T-helper 17 cell (primary cell): ENCODE measurements at places on chromosomes 5 and 9.

GRCh38 chr9:129081388-129081904 is 535 bp downstream of the DOLPP1 start:
- DNase-seq = no peak

- DNase-seq = no peak
Observed at GRCh38 chr5:149117970-149118369, 23.3 kb upstream of the ABLIM3 start.

GRCh38 chr9:18438951-18439350 is 35.0 kb upstream of the ADAMTSL1 start:
- DNase-seq = no peak

DNA sequence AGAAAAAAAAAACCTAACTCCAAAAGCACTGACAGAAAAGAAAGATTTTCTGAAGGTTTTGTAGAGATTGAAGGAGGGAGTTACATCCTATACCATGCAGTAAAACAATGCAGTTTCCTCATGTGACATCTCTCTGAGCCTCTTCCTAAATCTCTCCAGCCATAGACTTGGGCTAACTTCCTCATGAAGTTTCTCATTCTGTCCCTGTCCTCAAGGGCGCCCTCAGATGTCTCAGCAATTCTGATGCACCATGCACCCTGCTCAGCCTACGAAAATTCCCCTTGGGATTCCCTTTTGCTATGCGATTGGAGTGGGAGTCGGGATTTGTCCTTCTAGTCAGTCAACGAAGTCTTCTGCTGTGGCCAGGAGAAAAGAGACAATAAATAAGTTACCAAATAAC is 68.9 kb downstream of the FAT2 start:
- no peak for DNase-seq

- no peak for DNase-seq
Observed at GRCh38 chr5:6419340-6419852, 29.3 kb upstream of the UBE2QL1 start.

- DNase-seq = no peak
Observed at GRCh38 chr5:108523360-108523759, 141.5 kb upstream of the FBXL17 start.

GRCh38 chr5:51829691-51830090 is 446.4 kb downstream of the ISL1 start:
- no peak for DNase-seq

GRCh38 chr5:167819406-167819805 is 472.0 kb upstream of the WWC1 start:
- DNase-seq = no peak

DNA sequence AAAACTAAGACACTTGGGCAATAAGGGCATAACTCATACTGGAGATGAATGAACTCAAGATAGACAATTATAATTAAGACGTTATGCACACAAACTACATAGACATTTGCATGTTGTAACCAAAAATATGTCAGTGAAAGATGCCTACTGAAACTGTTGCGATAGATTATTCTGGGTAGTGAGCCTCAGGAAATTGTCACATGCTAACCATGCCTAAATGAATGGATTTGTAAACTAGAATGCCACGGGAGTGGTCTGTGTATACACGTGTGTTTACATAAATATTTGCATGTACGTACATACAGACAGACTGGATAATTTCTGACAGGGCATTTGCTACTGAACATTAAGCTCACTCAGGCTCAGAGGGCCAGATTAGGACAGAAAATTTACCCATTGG is 1.2 kb downstream of the NIPSNAP3B start:
- DNase-seq = no peak

DNA sequence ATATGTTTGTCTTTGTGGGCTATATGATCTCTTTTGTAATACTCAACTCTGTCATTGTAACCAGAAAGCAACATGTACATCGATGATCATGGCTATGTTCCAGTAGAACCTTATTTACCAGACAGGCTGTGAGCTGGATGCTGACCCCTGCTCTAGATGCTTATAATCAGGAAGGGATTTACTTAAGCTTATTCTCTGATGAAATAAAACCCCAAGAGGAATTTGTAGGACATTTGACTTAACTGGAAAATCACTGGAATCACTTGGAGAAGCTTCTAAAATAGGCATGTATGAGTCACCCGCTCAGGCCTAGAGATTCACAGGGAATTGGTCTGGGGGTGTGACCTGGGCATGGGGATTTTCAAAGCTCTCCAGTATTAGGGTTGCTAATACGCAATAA is 285.8 kb upstream of the ZNF608 start:
- no peak for DNase-seq

GRCh38 chr9:93114169-93114983 is 18.4 kb downstream of the CARD19 start:
- DNase-seq = peak; percentile 7

- no peak for DNase-seq
Observed at GRCh38 chr5:36236801-36237200, 4.9 kb downstream of the NADK2 start.

GRCh38 chr5:90897618-90898017 is 339.0 kb downstream of the ADGRV1 start:
- no peak for DNase-seq

DNA sequence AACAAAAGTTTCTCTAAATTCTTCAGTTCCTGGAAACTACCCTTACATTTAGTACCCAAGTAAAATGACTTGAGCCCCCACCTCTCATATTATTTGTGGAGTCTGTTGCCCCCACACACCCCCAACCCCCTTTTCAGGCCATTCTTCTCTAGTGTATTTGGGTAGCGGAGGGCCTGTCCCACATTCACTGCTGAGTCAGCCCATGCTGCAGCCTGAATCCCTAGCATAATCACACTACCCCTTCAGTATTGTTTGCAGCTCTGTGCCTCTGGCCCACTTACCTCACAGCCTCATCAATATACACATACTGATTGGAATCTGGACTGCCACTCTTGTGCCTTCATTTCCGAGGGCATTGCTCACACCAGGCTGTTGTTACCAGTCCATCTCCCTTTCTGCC is 26.8 kb downstream of the RGS7BP start:
- no peak for DNase-seq

- no peak for DNase-seq
Observed at GRCh38 chr9:81472701-81473100, 216.6 kb downstream of the TLE1 start.

- no peak for DNase-seq
Observed at GRCh38 chr5:130289132-130290088, 385.1 kb downstream of the CHSY3 start.

GRCh38 chr9:122464633-122465567 is 12.8 kb downstream of the OR1J1 start:
- DNase-seq = peak; percentile 36

DNA sequence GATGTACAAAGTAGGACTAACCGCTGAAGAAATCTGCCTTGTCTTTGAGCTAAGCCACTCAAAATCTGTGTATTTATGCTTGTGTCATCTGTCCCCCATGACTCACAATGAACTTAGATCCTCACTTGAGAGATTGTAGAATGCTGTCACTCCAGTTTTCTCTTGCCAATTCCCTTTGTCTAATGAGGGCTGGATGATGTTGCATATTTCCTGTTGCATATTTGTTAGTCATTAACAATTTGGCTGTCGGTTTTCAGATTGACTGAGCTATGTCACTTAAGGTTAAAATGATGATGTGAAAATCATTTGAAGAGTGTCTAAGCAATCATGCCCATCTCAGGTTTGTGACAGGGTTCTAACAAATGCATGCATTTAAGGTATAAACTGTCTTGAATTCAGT is 481.7 kb downstream of the CDH10 start:
- no peak for DNase-seq

GRCh38 chr9:27549196-27549755 is 19.7 kb upstream of the MOB3B start:
- no peak for DNase-seq

DNA sequence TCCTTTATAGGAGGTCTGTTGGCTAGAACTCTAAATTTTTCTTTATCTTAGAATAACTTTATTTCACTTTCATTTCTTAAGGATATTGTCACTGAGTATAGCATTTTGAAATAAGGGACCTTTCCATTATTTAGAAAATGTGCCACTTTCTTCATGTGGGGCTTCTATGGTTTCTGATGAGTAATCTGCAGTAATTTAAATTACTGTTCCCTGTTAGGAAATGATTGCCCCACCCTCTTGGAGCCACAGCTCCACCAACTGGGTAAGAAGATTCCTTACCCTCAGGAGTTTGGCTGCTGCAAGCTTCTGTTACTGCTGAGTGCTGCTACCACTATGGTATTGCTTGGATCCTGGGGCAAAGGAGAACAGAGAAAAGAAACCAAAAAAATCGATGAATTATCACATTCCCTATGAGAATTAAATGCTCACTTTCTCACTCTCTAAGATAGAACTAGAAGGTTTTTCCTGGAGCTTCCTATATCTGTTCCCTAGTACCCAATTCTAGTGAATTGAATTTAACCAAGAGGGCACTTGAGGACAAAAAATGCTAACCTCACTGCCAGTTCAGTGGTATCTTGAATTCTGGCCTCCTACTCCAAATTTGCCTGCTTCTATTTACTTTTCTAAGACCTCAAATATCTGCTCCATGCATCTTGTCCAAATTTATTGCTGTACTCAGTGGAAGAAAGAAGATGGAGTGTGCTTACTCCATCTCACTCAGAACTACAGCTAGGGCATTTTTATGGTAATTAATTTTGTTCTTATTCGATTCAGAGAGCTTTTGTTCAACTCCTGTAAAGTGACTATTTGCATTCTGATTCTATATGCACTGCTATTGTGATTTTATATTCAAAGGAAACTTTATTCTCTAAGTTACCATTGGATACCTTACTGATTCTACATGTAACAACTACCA is 2111.3 kb downstream of the MAT2B start:
- no peak for DNase-seq

DNA sequence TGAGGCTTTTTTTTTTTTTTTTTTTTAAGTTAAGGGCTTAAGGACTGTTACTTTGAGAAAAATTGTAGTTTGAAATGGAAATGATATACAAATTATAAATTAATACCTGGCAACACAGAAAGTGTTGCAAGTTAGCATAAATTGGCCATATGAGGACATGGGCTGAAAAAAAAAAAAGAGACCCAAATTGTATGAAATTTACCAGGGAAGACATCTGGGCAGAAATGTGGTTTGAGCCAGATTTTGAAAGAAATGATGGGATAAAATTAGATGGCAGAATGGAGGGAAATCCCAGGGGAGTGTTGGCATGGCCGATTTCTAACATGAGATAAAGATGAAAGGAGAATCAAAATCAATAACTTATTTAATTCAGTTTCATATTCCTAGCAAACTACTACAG is 472.1 kb downstream of the CTNND2 start:
- no peak for DNase-seq

- no peak for DNase-seq
Observed at GRCh38 chr9:123637606-123637944, 281.6 kb downstream of the CRB2 start.

DNA sequence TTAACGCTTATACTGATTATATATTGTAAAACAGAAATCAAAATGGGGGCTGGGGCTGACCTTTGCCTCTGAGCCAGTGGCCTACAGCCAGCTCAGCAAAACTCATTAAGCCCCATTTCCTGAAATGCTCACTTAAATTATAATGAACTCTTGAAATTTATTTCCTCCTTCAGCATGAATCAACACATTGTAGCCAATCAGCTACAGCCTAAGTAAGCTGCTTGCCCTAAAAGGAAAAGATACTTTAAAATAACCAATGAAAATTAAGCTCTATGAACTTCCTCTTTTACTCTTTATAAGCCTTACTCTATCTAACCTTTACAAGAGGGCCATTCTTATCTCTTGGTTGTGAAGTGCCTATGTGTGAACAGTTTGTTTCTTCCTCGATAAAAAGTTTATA is 33.5 kb upstream of the SUB1 start:
- no peak for DNase-seq

- no peak for DNase-seq
Observed at GRCh38 chr5:173920866-173921555, 32.9 kb downstream of the CPEB4 start.

GRCh38 chr9:105280691-105281090 is 36.2 kb downstream of the SLC44A1 start:
- no peak for DNase-seq

GRCh38 chr5:144463481-144464223 is 293.0 kb downstream of the KCTD16 start:
- no peak for DNase-seq

DNA sequence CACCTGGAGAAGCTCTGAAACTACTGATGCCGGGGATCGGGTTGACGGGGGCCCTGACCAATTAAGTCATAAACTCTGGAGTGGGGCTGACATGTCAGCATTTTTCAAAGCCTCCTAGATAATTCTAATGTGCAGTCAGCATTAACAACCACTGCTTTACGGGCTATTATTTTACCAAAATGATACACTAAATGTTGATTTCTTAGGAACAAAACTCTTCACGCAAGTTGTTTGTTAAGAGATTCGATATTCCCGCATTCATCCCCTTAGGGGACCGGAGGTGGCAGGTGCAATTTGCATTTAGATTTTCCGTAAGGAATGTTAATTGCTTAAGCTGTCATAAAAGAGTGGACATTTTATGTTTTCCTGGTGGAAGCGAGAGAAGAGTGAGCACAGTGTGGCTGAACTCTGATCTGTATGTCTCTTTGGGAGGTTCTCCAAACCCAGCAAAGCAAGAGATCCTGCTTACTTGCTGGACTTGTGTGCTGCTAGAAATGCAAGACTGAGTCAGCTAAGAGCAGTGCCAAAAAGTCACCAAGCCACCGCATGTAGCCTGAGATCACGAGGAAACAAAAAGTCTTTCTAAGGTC is 77.6 kb downstream of the UGCG start:
- DNase-seq = no peak

- DNase-seq = no peak
Observed at GRCh38 chr5:10653043-10653442, 89.2 kb downstream of the ANKRD33B start.

DNA sequence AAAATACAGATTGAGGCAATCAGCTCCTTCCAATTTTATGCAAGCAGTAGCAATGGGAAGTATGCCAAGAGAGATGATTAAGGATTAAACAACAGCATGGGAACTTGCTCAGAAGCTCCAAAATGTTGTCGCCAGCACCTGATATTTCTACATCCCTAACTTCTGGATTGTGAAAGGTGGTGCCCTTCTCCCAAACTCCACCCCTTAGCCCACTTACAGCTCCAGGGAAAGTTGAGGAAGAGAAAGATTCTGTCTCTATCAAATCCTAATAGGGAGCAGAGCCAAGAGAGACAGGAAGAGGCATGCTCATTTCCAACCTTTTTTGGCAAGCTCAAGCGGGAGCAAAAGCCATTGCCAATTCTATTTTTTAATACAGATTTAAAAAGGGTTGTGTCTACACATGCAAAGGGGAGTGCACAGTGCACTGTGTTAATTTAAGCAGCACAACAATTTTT is 92.4 kb upstream of the NR3C1 start:
- DNase-seq = no peak

DNA sequence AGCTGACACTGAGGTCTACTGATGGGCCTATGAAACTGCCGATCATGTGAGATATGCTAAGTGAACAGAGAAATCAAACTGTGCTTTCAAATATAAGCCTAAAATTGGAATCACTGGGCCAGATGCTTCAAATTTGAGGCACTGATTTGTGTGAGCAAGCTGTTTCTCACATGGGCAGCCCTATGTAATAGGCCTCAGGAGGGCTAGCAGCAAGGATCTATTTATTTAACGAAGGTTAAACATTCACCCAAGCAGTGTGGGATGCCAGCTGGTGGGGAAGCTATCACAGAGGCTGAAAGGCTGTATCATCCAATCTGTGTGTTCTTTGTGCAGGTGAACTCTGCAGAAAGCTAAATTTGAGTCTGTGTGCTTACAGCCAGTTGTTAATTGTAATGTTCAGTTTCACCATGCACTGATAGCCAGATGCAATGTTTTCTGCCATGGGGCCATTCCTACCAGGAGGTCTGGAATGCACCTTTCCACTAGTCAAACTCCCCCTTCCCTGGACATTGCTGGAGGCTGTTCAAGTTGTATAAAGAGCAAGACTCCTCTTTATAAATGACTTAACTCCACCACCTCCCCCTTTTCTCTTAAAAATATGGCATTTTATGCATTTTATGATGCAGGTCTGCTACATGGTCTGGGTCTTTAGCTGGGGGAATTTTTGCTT is 228.9 kb downstream of the SH3GL2 start:
- DNase-seq = no peak
